ENCODE measurements at places on chromosomes 11 and 22. TPM values are rescaled to one million over a fixed set of nuclear protein-coding genes. Genes with fewer than 3 reads are reported as not detected.

- no peak for DNase-seq
These were observed 340.0 kb downstream of the METTL15 start for GRCh38 chr11:28448186-28448585.

DNA sequence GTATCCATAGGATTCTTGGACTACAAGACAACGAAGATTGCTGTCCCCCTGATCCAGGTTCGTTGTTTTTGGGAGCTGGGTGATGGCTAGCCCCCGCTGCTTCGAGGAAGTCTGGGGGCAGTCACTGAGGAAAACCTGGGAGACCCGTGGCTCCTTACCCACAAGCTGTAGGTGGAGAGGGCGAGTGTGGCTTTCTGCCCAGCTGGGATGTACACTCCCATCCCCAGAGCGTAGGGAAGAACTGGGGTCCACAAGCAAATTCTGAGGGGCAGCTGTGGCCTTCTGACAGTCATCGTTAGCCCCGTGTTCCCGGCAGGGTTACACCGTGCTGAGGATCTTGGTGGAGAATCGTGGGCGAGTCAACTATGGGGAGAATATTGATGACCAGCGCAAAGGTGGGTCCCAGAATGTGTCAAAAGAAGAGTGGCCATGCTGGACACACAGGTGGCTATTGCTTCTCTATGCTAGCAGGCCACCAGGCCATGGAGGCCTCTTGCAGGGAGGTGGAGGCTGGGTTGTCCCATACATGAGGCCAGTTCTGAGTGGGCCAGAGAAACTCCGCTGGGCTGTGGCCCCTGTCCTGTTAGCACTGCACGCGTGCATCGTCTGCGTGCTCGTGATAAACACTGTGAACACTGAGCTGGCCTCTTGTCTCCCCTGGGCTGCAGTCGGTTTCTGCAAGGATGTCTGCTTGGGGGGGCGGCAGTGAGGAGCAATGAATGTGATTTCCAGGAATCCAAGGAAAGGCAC lies 39.8 kb downstream of the GLB1L2 start:
- no peak for DNase-seq

DNA sequence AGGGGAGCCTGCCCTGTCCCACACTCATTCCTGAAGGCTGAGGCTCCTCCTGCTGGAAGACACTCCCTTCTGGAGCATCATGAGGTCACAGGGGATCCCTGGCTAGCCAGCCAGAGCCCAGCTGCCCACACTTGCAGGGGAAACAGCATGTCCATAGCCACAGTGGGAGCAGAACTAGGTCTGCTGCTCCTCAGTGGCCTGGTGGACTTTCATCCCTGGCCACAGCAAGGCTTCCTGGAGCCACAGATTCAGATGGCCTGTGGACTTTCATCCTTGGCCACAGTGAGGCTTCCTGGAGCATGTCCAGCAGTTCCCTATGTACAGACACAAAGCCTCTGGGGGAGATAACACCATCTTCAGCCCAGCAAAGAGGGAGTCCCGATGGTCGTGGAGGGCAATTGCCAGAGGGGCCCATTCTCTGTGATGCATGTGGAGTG lies 5.9 kb upstream of the APOL6 start:
- DNase-seq, result no peak

- DNase-seq, result peak; percentile 86
These were observed 21.7 kb upstream of the HSPA8 start for GRCh38 chr11:123083623-123084029.

DNA sequence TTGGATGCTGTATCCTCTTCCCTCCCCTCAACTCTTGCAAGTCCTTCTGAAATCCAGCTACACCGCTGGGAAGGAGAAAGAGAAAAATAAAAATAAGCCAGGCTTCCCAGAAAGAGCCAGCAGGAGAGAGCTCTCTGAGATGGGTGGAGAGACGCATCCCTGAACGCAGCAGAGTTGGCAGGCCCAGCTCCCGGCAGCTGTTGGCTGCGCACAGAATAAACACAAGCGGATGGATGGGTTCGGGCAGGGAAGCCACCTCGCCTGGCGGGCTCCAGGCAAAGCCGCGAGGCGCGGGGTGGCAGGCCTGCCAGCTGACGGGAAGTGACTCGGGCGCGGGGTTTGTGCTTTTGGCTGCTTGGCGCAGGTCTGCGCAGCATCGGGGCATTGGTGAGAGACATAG lies 537.7 kb downstream of the MIAT start:
- DNase-seq, result no peak

- DNase-seq, result no peak
These were observed 1.9 kb downstream of the MS4A10 start for GRCh38 chr11:60786811-60787567.

GRCh38 chr11:76888989-76889388 lies 28.3 kb downstream of the ACER3 start:
- no peak for DNase-seq

DNA sequence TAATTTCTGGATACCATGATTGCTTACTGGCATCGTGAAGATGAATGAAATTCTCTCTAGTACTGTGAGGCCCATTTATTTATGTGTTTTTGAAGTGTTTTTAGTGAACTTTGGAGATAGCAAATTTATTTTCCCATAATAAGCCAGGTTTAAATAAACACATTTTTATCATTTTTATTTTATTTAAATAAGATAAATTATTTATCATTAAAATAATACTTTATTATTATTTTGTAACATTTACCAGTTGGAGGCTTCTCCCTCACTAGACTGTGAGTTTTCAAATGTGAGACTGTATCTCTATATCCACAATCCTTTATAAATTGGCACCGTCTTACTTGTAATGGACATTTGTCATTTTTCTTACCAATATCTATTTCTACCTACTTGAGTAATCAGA lies 351.7 kb downstream of the METTL15 start:
- no peak for DNase-seq

DNA sequence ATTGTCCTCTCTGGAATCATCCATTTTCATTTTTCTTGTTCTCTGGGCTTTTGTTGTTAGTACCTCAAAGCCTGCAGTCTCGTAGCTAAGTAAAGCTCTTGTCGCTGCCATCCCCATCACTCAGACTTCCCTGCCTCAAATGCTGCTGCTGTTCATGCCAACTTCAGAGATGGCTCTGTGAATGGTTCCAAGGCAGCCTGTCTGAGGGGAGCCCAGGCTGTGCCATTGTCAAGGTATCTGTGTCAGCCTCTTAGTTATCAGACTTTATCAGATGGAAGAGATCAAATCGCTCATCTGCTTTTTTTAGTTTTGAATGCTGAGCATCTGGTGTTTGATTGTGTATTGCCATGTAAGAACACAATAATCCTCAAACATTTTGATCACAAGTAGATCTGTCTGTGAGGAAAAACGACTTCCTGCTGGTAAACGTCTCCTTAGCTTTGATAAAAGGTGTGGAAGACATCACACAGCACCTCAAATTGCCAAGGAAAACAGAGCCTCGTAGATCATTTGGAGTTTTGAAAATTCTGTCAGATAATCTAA lies 304.2 kb upstream of the ZC3H12C start:
- DNase-seq, result no peak

GRCh38 chr11:129390303-129390821 lies 14.7 kb downstream of the BARX2 start:
- no peak for DNase-seq

DNA sequence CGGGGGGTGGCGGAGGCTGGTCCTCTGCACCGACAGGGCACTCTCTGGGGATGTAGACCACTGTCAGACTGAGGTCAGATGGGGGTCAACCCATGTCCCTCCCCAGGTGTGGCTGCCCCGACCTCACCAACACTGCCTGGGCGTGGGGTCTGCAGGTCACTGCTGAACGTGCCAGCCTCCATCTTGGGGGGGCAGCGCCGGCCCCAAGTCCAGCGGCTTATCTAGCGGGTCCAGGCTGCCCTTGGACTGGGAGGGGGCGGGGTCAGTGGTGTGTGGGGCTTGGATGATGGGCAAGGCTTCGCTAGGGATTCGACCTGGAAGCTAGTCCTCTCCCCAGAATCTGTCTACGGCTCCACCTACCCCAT lies 178.2 kb downstream of the IGLL1 start:
- no peak for DNase-seq

GRCh38 chr22:32619614-32620426 lies 145.2 kb downstream of the FBXO7 start:
- DNase-seq, result no peak

DNA sequence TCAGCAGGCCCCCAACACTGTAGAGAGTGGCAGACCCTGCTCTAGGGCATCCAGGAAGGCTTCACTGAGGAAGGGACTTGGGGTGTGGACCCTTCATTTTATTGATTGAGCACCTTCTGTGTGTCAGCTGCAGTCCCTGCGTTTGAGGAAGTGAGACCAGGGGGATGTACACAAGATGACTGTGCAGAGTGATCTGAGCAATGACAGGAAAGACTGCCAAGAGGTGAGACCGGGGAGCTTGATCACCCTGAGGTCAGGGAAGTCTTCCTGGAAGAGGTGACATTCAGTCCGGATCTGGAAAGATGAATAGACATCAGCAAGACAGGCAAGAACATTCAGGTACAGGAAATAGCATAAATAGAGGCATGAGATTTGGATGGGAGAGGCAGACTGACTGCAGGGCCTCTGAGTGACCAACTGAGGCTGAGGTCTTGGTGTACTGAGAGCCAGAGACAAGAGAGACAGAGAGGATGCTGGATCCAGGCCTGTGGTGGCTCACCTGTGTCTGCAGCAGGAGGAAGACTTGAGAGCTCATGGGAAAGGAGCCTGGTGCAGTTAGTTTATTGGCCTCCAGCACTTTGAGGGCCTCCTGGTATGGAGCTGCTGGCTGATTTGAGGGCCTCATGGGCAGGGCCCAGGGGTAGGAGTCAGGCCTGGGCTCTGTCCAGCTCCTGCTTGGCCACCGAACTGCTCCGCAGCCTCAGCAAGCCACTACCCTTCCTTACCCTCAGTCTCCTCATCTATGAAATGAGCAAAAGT lies 5.2 kb downstream of the DGAT2 start:
- DNase-seq, result peak; percentile 92

GRCh38 chr11:32531528-32531927 lies 52.1 kb upstream of the EIF3M start:
- DNase-seq, result no peak

DNA sequence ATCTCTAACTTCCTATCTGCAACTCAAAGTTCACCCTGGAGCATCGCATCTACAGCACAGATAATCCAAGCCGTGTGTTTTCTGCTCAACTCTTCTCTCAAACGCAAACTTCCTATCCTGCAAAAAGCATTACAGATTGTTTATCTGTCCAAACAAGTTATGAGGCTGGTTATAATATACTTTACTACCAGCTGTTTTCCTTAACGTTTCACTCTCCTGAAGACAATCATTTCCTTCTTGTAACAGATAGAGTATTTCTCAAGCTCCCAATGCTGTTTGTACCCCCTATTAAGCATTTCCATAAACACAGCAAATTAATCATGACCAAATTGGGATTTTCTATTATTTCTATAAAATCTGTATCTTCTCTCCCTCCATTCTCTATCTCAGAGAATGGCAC lies 84.7 kb downstream of the SBF2 start:
- DNase-seq, result no peak

DNA sequence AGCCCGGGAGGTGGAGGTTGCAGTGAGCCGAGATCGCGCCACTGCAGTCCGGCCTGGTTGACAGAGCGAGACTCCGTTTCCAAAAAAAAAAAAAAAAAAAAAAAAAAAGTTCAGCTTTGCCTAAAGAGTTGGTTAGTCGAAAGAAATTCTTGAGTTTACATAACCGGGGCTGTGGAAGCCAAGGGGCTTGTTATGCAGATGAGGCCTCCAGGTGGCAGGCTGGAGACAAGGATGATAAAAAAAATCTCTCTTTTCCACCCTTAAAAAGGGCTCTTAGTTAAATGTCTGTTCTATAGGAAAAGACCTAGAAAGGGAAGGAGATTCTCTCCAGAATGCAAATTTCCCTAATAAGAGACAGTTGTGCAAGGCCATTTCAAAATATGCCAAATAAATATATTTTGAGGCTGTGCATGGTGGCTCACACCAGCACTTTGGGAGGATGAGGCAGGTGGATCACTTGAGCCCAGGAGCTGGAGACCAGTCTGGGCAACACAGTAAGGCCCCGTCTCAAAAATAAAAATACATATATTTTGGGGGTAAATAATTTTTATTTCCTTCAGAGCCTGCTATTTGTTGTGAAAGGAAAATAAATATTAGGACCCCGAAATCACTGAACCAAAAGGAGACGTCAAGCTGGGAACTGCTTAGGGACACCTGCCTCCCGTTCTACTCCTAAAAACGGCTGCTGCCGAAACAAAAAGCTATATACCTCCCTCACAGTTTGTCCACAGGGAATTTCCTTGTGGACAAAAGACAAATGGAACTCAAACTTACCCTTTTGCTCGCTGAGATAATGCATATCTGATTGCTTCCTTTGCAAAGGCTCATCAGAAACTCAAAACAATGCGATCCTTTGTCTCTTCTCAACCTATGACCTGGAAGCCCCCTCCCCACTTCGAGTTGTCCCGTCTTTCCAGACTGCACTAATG lies 2.4 kb upstream of the IFITM2 start:
- DNase-seq, result peak; percentile 44

- peak; percentile 99 for DNase-seq
These were observed 1.1 kb upstream of the VPS37C start for GRCh38 chr11:61162092-61162941.

GRCh38 chr11:65558002-65558929 lies at the start of gene LTBP3:
LTBP3 (minus strand) TSS chr11:65558359; CDS start chr11:65557959, 400 bp downstream.
- peak; percentile 45 for DNase-seq

DNA sequence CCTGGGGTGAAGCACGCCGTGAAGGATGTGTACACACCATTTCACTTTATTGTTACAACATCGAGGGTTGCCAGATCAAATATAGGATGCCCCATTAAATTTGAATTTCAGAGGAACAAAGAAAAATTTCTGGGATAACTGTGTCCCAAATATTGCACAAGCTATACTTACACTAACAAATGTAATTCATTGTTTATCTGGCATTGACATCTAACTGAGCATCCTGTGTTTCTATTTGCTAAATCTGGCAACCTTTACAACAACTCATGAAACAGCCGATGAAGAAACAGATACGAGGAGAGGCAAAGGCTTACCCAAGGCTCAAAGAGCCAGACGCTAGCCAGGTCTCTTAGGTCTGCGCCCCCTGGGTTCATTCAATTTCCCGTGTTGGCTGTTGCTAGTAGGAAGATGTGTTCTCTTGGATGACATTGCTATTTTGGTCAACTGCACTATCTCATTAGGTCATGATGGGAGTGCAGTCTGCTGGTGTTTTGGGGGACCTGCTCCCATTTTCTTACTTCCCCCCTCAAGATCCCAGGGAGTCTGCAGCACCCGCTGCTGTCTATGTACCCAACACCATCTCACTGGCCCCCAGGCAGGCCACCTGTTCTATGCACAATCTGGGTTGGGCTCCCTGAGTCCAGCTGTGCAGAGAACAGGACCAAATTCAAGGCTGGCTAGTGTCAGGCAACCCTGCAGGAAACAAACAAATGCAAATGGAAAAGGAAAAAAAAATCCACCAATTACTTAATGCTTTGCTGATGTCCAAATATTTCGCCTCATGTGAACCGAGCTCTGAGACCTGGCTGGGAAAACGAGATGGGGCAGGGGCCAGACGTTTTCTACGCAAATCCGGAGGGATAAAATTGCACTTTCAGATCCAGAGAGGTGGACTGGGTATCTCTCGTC lies 560.9 kb downstream of the MIAT start:
- no peak for DNase-seq

- DNase-seq, result no peak
These were observed 452.4 kb upstream of the DDI1 start for GRCh38 chr11:103584021-103584420.

The SEPTIN5 gene
- 0.64 TPM for polyA plus RNA-seq

The NRGN gene
- polyA plus RNA-seq, result 19.2 TPM

The UBE2L6 gene
- 161 TPM for polyA plus RNA-seq

The SYT13 gene
- polyA plus RNA-seq, result not detected

The IL17REL gene
- not detected for polyA plus RNA-seq

The RCN1 gene
- 7.3 TPM for polyA plus RNA-seq

The C22orf23 gene
- polyA plus RNA-seq, result not detected

The KCNJ1 gene
- polyA plus RNA-seq, result 0.12 TPM

The SCGB1C1 gene
- polyA plus RNA-seq, result not detected

The RBM4 gene
- 153 TPM for polyA plus RNA-seq

The GAB4 gene
- polyA plus RNA-seq, result not detected

The SELENOH gene
- polyA plus RNA-seq, result 206 TPM

The OR4D10 gene
- polyA plus RNA-seq, result not detected

The TIMP3 gene
- polyA plus RNA-seq, result not detected

Measured in CD14-positive monocyte (primary cell).